T-helper 22 cell (primary cell): ENCODE measurements at places on chromosomes 1 and 21.
A peak's percentile ranks its signal among the peaks of the same experiment; 100 is the strongest.

GRCh38 chr1:43129426-43129825, 42.7 kb downstream of the EBNA1BP2 start:
- no peak for DNase-seq

- no peak for DNase-seq
Observed at GRCh38 chr1:1135339-1136136, 19.6 kb upstream of the C1orf159 start.

DNA sequence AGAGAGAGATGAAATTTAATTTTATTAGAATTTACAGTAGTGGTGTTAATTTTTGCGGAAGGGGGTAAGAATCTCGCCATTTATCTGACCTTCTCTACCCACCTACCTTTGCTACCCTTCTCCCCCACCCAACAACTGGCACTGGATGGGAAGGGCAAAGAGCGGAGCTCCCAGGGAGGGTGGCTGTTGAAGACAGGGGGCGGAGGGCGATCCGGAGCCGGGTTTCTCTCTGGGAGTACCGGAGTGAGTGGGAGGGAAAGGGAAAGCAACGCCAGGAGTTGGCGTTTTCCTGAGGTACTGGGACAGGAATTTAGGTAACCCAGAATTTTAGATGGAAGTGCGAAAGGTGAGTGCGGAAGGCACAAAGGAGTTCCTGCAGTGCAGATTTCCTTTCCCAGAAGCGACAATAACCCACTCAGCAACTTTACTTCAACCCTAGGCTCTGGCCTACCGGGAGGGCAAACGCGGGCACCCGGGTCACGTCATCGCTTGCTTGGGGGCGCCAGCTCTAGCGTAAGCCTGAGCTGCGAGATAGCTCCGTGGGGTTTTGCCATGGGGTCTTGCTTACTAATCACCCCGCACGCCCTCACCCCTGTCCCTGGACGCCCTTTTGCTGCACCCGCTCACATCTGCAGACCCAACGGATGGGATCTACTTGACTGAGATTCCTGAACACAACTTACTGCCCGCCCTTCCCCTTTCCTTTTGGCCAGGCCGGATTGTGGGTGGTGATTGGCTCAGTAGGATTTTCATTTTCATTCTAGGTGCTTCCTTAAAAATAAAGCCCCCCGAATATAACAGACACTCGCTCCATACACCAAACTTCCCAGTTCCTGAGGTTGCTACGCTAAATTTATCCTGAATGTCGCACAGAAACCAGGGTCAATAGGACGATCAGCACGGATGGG, 413.0 kb upstream of the ESRRG start:
- DNase-seq = no peak

DNA sequence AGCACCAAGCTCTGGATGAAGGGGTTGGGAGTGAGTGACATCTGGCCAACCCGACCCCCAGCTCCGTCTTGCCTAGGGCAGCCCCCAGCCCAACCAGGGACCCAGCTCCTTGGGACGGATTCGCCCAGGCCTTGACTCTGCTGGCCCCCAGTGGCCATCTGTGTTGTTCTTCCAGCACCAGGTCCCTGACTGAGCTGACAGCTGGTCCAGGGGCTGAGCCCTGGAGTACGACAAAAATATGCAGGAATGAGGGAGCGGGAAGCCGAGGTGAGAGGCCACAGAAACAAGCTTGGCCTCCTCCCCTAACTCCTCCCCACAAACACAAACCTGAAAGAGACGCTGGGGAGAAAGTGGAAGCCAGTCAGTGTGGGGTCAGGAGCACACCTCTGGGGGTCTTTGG, 55.0 kb upstream of the PAX7 start:
- no peak for DNase-seq

GRCh38 chr1:225021037-225021436, 91.6 kb downstream of the DNAH14 start:
- no peak for DNase-seq

- DNase-seq = no peak
Observed at GRCh38 chr1:71307451-71307850, 226.6 kb upstream of the ZRANB2 start.

GRCh38 chr1:51955797-51956527, 34.5 kb downstream of the RAB3B start:
- DNase-seq = no peak

DNA sequence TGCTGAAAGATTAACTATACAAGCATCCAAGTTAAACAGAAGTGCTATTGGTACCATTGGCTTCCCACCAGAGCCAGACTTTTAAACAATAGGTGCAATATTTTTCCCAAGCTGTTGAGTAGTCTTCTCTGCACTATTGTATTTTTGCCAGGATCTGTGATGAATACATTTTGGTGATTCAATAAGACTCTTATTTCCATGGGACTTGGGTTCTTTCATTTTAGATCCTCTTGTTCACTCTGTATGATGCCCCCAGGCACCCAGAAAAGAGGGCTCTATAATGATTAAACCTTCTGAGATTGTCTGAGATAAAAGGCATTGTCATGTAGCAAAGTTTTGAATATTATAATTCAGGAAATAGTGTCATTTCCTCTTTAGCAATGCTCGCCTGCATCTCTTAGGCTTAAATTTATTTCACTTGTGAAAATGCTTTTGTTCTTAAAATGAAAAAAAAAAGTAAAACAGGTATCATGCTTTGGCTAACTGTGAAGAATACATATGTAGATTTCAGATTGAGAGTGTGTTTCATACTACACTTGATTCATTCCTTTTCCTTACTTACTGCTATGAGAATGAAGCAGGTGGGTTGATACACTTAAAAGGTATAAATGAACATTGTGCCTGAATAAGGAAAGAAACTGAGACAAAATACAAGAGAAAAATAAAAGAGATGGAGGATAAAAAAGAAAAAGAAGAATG, 275.0 kb downstream of the HMCN1 start:
- no peak for DNase-seq

DNA sequence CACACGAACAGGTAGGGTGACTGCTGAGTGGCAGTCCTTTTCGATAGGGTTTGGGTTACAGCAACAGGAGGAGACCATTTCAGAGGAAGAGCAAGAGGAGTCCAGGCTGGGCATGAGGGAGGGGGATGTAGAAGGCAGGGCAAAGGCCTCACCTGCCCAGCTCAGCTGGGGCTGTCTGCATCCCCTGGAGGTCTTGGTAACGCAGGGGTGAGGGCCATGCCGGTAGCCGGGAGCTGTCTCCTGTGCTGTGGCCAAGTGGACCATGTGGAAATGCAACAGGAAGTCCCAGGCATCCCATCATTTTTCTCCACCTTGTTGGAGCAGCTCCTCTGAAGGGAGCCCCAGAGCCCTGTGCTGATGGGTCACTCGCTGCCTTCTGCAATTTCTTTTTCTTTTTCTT, 105.4 kb upstream of the C1orf174 start:
- no peak for DNase-seq

DNA sequence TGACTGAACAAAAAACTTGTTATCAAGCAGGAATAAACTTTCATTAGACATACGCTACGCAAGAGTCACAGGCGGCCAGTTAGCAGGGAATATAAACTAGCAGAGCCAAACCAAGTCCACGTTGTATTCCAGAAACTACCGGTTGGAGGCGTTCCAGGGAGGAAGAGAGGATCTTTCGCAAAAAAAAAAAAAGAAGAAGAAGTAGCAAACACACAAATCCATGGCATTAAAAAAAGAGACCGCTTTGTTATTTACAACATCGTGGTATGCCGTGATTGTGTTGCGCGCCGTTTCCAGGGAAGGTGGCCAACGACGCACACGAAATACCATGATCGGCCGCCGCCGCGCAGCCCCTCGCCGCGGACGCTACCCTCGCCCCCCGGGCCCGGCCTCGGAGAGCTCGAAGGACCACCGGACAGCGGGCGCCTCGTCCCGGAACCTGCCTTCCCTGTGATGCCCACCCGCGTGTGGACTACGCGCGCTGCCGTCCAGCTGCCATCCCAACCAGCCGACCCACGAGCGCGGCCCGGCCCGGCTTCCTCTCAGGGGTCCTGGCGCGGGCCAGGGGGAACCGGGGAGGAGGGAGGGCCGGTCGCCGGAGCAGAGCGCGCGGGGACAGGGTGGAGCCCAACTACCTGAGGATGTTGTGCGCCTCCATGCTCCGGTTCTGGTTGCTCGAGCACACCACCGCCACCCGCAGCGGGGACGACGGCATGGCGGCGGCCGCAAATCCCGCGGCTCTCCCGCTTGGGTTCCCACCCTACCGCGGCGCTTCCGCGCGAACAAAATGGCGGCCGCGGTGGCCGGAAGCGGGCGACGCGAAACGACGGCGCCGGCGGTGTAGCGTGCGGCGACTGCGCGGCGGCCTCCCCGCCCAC, 581 bp downstream of the SSU72 start:
- DNase-seq = peak; percentile 64

GRCh38 chr1:117613969-117614729, 8.3 kb downstream of the TENT5C start:
- DNase-seq = no peak

DNA sequence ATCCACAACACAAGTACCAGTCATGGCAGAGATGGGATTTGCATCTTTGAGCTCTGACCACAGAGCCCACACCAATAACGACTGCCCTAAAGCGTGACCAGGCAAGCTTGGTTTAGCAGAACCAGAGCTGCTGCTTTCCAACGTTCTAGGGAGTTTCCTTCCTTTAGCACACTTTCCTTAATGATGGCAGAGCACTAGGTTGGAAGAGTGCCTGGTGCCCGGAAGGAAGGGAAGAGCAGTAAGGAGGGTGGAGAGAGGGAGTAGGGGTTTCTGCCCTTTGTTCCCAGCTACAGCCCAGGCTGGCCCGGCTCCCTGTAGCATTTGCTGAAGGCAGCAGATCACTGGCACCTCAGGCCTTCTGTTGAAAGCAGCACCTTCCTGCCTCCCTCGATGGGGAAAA, 6.1 kb upstream of the EVA1C start:
- DNase-seq = no peak

GRCh38 chr1:206612129-206612876, at the start of gene EIF2D:
Gene EIF2D (minus strand): TSS chr1:206612465. CDS start chr1:206612342, 123 bp downstream.
- peak; percentile 81 for DNase-seq

DNA sequence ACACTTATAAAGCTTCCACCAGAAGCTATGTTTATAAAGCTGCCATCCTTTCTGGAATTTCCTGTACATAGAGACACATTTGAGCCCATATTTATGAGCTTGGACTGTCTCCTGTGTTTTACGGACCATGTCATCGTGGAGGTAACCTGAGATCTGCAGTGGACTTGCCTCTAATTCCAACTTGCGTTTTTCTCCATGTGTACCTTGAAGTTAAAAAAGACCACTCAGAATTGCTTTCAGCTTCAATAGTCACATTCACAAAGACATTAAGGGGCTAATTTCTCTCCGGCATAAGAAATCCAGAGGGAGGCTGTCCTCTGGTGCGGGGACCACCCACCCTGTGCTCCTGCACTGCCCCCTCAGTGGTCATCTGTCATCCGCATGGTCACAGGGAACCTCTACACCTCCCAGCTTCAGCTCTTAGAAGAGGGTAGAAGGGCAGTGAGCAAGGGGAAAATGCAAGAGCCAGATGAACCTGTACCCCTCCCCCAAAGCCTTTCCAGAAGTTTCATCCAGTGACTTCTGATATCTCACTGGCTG, 521.4 kb upstream of the CAMK1G start:
- no peak for DNase-seq

DNA sequence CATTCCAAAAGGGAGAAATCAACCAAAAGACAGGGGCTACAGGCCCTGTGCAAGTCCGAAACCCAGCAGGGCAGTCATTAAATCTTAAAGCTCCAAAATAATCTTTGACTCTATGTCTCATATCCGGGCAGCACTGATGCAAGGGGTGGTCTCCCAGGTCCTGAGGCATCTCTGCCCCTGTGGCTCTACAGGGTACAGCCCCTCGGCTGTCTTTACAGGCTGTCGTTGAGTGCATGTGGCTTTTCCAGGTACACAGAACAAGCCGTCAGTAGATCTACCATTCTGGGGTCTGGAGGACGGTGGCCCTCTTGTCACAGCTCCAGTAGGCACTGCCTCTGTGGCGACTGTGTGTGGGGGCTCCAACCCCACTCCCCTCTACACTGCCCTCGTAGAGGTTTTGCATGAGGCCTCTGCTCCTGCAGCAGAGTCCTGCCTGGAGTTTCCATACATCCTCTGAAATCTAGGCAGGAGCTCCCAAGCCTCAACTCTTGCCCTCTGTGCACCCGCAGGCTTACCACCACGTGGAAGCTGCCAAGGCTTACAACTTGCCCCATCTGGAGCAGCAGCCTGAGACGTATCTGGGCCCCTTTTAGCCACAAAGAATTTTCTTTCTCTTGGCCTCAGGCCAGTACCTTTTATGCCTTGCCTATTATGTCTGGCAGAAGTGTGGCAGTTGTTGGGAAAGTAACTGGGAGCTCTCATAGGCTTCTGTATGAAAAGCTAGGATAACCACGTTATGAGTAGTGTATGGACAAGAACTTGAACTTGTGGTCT, 52.5 kb downstream of the POU2F1 start:
- no peak for DNase-seq

DNA sequence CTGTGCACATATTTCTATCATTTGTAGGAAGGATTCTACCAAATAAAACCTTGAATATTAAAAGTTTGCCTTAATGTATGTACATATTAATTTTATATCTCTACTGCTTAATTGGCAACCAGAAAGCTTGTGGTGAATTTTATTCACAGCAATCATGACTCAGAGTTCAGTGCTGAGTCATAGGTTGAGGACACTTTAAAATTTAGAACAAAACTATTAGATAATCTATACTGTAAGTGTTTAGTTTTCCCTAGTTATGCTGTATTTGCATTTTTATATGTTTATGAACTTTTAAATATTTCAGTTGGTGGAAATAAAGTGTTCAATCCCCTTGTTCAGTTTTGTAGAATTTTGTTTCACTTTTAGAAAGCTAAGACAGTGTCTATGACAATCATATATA, 841.5 kb downstream of the KCNT2 start:
- no peak for DNase-seq

- no peak for DNase-seq
Observed at GRCh38 chr1:221805121-221805520, 63.2 kb upstream of the DUSP10 start.

GRCh38 chr1:53380296-53380695, 52.4 kb upstream of the LRP8 start:
- no peak for DNase-seq

DNA sequence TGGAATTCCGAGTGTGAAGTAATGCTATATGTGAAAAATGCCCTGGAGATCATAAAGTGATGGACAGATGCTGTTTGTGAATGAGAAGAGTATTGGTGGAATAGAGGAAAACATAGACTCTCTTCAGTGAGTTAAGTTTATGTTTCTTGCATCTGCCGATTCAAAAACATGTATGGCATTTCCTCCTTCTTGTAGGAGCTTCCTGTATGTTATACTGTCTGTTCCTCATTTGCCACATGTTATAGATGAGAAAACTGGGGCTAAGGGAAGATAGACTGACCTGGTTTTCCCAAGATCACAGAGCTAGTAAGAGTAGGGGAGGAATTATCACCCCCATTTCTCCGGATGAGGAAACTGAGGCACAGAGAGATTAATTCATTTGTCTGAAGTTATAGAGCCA, 41.1 kb upstream of the IL20 start:
- DNase-seq = no peak

- no peak for DNase-seq
Observed at GRCh38 chr21:19785941-19786340, 1212.3 kb upstream of the NCAM2 start.

GRCh38 chr1:110675060-110675791, 486 bp upstream of the KCNA3 start:
- no peak for DNase-seq

- DNase-seq = no peak
Observed at GRCh38 chr1:205879974-205880373, 30.0 kb upstream of the PM20D1 start.
